NCI-H2107 (cell line): ENCODE measurements at places on chromosomes 13 and 19.

DNA sequence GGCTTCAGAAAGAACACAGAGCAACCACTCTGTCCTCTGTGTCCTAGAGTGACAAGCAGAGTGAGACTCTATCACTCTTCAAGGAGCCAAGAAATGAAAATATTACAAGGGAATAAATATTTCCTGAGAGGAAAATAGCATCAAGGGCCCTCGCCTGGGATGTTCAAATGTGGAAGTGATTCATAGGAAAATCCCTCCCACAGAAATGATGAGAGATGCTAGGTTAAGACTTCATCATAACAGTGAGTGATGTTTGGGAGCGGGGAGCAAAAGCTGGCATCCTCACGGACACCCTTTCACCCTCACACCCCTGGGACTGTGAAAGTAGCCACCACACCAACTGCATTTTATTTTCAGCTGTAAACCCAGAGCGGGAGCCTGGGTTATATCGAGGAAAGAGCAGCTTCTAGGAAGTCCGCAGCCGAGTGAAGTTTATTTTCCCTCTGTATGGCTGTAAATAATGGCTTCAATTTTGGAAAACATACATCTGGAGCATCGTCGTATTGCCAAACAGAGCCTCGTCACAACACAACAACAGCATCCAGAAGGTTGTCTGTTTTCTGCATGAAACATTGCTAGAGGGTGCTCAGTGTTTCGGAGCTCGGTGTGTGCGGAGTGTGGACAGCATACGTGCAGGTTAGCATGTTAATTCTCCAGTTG is 54.8 kb downstream of the DLEU7 start:
- DNase-seq = no peak

- DNase-seq = no peak
Observed at GRCh38 chr13:97069050-97069815, 75.0 kb upstream of the OXGR1 start.

GRCh38 chr13:94195715-94196114 is 283.8 kb downstream of the DCT start:
- no peak for DNase-seq

GRCh38 chr13:29619995-29620394 is 24.5 kb upstream of the SLC7A1 start:
- no peak for DNase-seq

- no peak for DNase-seq
Observed at GRCh38 chr19:31342926-31343325, 6.3 kb downstream of the TSHZ3 start.

DNA sequence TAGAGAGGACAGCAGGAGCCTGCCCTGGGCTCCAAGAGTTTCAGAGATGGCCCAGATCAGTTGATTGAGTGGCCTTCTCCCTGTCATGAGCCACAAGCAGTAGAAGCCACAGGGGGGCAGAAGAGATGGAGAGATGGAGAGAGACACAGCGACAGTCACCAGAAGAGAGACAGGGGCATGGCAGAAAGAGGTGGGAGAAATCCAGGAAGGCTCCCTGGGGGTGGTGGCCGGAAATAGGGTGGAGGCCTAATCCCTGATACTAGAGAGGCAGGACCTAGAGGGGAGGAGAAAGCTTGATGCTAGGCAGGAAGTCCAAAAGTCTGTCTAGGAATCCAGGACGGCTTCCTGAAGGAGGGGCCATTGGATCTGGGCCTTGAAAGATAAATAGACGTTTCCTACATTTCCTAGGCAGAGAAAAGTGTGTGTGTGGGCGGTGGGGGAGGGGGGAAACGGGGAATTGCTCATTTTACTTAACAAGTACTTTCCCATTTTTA is 9.6 kb upstream of the TPM4 start:
- no peak for DNase-seq

GRCh38 chr19:29943615-29944014 is 1.6 kb downstream of the URI1 start:
- DNase-seq = no peak

GRCh38 chr19:32178401-32178800 is 167.0 kb upstream of the ZNF507 start:
- DNase-seq = no peak

GRCh38 chr13:74273581-74273980 is 139.4 kb upstream of the KLF12 start:
- DNase-seq = no peak

- no peak for DNase-seq
Observed at GRCh38 chr19:5108123-5108596, 139.2 kb downstream of the KDM4B start.

- no peak for DNase-seq
Observed at GRCh38 chr19:475360-475759, 14.5 kb upstream of the SHC2 start.
